ENCODE measurements at places on chromosomes 5 and 9.

- no peak for DNase-seq
Observed at GRCh38 chr5:111463311-111463710, 49.0 kb downstream of the STARD4 start.

DNA sequence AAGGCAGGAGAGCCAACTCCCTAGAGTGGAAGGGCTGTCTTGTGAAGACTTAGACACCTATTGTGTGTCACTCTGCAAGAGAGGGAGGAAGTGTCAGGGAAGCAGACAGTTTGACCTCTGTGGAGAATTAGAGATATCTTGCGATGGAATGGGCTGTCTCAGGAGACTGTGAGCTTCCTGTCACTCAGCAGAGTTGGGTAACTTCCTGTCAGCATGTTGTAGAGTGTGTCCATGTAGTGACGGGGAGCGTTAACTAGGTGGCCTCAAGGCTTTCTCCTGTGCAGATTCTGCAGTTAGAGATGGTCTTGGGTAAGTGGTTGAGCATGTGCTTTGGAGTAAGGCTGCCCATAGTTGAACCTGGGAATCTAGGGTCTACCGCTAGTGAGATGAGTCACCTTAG lies 136.5 kb downstream of the KIF4B start:
- DNase-seq, result no peak

- DNase-seq, result no peak
Observed at GRCh38 chr9:132094314-132094791, 14.7 kb upstream of the MED27 start.

DNA sequence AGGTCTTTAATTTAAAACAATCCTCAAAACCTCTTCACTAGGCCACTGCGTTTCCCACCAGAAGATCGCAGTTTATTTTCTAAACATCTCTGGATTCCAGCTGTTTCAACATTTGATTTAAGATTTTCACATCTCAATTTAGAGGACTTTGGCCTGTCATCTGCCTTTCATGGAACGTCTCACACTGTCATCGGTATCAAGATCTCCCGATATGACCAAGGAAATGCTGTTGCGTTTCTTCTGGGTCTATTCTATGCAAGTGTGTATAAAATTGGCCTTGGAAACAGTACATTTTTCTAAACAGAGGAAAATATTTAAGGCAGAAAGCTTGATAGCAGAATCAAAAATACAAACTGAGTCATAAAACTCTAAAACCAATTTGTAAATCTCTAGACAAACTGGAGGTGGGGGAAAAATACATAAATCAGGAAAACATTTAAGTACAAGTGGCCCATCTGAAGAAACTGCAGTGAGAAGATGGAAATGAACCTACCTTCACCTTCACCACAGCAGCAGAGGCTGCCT lies 53.6 kb upstream of the SIMC1 start:
- no peak for DNase-seq

GRCh38 chr5:172315587-172316493 lies 32.3 kb upstream of the UBTD2 start:
- no peak for DNase-seq

- no peak for DNase-seq
Observed at GRCh38 chr5:134526483-134527155, 1.1 kb downstream of the JADE2 start.

GRCh38 chr5:76715486-76715735 lies 515 bp upstream of the F2R start:
- no peak for DNase-seq

DNA sequence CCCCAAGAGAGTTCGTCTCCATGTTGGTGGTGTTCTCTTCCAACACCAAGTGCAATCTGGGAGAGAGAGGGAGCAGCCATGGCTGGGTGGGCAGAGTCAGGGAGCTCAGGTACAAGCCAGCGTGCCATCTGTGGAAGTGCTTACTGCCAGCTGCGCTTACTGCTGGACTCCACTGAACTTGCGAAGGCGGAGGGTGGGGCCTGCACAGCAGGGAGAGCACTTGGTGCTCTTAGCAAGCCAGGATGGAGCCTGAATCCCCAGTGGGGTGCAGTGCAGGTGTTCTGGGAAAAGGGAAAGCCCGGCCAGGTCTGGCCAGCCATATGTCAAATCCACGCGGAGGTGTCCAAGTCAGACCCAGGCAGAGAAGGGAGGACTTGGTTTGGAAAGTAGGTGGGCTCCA lies 142.0 kb downstream of the FANCC start:
- no peak for DNase-seq

DNA sequence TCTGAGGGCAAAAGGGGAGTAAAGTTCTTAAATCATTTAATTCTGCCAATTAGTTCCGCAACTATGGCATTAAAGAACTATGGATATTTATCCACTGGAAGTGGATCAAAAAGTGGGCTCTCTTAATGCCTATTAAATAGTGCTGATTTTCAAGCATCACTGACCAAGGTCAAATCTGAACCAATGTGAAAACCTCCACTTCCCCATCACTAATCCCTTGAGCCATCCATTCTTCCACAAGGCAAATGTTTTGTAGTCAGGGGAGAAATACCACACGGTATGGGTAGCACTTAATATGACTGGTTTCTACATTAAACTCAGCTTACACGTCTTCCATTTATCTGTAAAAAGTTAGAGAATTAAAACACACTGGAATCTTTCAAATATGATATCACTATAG lies 57.6 kb downstream of the MLLT3 start:
- no peak for DNase-seq

GRCh38 chr5:65483546-65484346 lies 2.0 kb upstream of the ADAMTS6 start:
- DNase-seq, result peak; percentile 31

- no peak for DNase-seq
Observed at GRCh38 chr9:259405-260404, 45.0 kb downstream of the DOCK8 start.

GRCh38 chr5:126816649-126817048 lies 39.7 kb downstream of the LMNB1 start:
- no peak for DNase-seq

- DNase-seq, result no peak
Observed at GRCh38 chr5:40700116-40700782, 20.5 kb downstream of the PTGER4 start.

- no peak for DNase-seq
Observed at GRCh38 chr5:62450259-62450658, 37.7 kb downstream of the IPO11 start.

- DNase-seq, result no peak
Observed at GRCh38 chr5:132646583-132647266, 11.2 kb upstream of the IL13 start.

DNA sequence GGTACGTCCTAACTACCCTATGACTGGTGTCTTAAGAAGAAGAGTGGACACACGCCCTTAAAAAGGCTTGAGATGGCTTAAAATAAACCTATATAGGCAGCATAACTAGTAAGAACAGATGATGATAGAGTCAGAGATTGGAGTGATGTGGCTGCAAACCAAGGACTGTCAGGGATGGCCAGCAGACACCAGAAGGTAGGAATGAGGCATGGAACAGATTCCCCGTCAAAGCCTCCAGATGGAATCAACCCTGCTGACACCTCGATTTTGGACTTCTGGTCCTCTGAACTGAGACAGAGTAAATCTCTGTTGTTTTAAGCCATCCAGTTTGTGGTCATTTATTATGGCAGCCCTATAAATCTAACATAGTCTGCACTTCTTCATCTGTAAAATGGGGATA lies 7.4 kb downstream of the TMOD1 start:
- no peak for DNase-seq

DNA sequence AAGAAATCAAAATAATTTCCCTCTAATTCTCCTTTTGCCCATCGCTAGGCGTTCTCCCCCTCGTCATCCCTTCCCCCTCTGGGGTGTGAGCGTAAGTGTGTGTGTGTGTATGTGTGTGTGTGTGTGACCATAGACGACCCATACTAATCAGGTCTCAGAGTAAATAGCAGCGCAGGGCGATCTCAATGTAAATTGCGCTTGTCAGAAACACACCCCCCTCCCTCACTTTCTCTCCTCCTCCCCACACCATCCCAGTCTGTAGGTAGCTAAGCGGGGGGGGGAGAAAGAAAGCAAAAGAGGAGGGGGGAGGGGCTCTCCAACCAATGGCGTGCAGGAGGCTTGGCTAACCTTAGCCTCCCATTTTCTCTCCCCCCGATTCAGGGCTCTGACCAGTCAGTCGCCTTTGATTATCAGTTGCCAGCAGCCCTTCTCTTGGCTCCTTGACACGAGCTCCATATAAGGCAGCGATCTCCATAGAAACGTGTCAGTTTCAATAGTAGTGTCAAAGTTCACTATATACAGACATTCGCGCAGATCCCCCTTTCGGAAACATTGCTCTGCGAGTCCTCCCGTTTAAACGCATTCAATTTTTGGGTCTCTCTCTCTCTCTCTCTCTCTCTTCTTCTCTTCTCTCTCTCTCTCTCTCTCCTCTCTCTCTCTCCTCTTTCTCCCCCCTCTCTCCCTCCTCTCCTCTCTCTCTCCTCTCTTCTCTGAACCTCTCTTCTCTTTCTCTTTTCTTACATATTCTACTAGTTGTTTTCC lies at the start of gene NR2F1:
TSS of gene NR2F1 (plus strand) at position 546 of the 762 bp plus-strand sequence. CDS start 1,802 bp downstream, outside the sequence.
- no peak for DNase-seq

DNA sequence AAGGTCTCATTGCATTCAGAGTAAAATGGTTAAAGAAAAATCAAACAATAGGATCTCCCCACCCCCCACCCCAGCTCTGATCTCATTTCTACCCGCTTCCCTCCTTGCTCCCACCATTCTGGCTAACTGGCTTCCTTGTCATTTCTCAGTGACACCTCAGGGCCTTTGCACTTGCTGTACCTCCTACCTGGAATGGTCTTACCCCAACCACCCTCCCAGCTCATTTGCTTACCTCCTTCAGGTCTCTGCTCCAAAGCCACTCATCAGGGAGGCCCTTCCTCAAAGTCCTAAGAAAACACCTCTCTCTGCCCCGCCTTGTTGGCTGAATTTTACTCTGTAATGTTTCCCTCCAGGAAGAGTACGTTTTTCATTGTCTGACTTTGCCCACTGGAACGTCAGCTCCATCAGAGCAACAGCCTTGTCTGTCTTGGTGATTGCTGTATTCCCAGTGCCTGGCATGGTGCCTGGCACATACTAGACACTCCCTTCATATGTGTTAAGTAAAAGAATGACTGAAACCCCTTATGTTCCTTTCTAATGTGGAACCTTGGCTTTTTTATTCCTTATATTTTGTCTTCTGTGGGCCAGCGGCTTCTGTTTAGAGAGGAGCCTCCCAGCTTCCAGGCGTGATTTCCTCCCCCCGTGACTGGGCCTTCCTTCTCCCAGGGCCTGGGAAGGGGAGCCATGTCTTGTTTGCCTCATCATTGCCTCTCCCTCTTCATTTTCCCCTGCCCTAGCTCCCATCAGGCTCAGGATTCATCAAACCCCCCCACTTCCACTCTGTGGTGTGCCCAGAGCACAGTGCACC lies 26.9 kb downstream of the NEURL1B start:
- DNase-seq, result no peak

DNA sequence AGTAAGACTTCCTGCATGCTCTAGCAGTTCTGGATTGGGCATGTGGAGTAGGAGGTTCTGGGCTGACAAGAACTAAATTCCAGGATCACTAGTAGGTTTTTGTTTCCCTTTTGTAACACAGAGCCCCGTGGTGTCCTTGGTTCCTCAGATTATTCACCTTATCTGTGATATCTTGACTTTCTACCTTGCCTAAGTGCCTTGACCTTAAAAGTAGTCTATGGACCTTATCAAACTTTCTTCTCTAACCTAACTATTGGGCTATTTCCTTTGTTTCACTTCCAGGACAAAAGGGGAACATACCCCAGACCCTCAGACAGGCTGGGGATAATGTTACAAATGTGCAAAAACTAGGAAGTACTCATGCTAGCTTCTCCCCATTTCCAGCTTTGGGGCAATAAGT lies 595.3 kb downstream of the PSAT1 start:
- no peak for DNase-seq

DNA sequence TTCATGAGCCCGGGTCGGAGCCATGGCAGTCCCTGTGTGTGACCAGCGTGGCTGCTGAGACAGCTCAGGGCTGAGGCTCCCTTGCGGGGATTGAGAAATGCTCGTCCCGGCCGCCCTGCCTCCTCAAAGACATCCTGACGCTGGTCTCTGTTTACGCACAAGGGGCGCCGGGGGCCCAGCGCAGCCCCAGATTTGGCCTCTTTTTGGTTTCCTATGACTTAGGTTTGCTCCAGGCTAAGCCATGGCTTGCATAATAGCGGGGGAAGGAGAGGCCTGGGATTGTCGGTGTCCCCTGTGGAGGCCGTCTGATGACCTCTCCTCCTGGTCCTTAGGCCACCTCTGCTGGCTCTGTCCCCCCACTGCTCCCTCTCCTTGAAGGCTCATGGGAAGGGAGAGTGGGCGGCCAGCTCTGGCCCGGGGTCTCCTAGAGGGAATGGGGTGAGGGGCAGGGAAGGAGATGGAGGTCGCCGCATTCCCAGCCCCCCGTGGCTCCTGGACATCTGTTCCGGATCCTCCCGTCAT lies 3.5 kb downstream of the LAMC3 start:
- DNase-seq, result no peak

DNA sequence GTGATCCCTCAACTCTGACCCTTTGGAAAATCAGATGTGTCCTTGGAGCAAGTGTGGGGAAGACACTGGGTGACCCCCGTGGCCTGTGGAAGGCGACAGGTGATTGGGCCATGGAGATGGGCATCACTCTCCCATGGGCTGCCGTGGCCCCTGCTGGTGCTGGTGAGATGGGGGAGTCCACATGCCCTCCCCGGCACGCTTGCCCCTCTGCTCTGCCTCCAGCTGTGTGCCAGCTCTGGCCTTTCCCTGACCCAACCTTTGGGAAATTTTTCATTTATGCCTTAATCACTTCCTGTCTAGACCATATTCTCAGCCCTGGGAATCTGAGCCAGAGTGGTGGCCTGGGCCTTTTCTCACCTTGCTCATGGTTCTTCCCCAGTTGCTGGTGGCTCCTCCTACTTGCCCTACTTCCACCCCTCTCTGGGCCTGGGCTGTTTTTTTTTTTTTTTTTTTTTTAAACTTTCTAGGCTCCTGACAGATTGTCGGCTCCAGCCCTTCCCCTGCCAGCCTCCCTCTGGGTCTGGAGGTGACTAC lies 56.6 kb downstream of the RGS3 start:
- no peak for DNase-seq

- no peak for DNase-seq
Observed at GRCh38 chr5:175750511-175750931, 92.7 kb downstream of the HRH2 start.

DNA sequence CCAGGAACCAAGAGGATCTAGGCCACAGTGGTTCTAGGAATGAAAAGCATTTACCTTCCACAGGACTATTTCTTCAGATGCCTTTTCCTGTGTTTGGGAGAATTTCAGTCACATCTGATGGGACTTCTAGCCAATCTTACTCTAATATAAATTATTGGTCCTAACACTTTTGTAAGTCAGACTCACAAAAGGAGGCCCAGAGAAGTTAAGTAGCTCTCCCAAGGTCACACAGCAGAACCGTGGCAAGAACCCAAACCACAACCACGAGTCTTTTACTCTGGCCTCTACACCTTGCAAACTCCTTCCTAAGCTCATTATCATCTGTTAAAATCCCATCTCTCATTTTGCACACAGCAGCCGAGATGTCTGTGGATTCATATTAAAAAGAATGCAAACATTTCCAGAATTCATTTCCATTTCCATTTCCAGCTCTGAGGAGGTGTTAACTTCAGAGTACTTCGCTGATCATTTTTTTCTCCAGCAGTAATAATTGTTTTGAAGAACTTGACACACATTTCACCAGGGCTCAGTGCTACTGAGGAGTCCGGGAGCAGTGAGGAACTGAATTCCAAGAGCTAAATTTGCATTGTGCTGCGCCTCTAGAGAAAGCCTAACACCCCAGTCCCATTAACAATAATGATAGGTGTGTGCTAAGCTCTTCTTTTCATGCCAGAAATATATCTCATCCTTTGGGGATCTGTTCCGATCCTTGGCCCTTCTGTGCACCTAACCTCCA lies 168.1 kb downstream of the SEMA6A start:
- DNase-seq, result no peak
